Hypothalamus (tissue), 51 donors: ENCODE measurements at places on chromosomes 4 and X.

GRCh38 chr4:931194-931959 is 739 bp downstream of the GAK start:
- DNase-seq: no peak

GRCh38 chr4:55336138-55337034 is 9.7 kb upstream of the SRD5A3 start:
- DNase-seq: no peak

DNA sequence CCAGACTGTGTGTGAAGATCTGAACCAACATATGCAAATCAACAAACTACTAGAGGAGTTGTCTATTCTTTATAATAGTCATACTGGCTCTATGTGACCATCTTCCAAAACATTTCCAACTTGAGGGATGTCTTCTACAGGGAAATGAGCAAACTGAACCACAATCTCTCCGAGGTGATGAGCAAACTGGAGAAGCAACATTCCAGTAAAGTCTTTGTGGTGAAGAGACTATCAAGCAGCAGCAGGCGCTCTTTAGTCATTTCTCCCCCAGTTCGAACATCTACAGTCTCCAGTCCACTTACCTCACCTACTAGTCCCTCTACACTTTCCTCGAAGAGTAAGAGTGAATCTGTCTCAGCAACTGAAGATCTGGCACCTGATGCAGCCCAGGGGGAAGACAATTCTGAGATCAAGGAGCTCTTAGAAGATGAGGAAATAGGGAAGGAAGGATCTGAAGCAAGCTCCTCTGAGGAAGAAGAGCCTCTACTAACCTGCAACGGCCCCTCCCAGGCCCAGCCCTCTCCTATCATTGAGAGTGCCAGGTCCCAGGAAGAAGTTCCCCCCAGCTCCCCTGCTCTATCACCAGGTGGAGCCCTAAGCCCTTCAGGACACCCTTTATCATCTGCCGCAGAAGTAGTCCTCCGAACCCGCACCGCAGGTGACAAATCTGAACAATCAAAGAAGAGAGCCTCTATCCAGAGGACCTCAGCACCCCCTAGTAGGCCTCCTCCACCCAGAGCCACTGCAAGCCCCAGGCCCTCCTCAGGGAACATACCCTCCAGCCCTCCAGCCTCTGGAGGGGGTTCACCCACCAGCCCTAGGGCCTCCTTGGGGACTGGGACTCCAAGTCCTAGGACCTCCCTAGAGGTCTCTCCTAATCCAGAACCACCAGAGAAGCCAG is 98.1 kb downstream of the HNRNPD start:
- DNase-seq: no peak

DNA sequence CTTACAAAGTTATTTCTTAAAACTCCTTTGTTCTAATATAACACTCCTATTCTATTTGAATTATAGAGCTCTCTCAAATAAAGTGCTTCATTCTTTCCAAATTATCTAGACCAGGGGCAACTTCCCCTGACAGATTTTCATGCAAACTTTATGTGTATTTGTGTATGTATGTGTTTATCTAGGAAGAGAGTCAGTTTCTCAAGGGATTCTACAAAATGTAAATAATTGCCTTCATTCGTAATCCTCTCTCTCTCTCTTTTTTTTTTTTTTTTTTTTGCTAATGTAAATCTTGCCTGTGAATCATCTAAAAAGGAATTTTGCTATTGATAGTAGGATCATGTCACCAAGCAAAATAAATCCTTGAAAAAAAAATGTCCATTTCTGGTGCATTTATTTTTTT is 38.9 kb upstream of the RBPJ start:
- no peak for DNase-seq

GRCh38 chrX:154117566-154117965 is 20.0 kb upstream of the MECP2 start:
- no peak for DNase-seq

DNA sequence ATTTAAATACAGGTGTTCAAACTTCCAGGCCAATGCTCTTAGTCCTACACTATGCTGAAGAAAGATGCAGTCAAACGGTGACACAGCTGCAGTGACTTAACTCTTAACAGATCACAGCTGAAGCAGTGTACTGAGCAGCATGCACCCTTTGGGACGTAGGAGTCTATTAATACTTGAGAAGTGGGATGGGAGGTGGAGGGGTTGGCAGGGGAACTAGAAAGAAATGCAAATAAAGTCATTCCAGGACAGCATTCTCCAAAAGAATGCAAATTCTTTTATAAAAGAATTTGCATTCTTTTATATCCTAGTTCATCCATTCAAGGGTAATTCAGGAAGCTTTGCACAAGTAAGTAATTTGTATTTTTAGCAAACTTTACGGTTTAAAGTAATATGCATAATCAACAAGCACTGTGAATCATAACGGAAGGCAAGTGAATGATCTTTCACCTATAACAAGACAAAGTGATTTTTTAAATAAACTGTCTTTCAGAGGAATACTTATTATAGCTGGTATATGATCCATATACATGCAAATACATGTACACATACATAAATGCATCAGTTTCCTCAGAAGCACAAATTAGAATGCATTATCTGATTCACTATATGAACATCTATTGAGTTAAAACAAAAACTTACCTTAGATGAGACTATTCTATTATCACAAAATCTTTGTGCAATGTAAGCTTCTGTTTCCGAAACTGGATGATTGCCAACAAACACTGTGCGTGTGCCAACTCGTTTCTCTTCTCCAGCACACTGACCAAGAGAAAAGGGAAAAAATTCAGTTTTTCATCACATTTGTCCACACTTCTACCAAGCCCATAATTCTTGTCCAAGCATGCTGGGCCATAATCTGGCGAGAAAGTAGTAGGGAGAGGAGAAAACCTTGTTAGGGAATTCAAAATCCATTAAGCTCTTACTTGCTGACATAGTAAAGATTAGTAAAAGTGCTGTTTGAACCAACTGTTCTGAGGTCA is 106.5 kb downstream of the ATP11C start:
- no peak for DNase-seq

DNA sequence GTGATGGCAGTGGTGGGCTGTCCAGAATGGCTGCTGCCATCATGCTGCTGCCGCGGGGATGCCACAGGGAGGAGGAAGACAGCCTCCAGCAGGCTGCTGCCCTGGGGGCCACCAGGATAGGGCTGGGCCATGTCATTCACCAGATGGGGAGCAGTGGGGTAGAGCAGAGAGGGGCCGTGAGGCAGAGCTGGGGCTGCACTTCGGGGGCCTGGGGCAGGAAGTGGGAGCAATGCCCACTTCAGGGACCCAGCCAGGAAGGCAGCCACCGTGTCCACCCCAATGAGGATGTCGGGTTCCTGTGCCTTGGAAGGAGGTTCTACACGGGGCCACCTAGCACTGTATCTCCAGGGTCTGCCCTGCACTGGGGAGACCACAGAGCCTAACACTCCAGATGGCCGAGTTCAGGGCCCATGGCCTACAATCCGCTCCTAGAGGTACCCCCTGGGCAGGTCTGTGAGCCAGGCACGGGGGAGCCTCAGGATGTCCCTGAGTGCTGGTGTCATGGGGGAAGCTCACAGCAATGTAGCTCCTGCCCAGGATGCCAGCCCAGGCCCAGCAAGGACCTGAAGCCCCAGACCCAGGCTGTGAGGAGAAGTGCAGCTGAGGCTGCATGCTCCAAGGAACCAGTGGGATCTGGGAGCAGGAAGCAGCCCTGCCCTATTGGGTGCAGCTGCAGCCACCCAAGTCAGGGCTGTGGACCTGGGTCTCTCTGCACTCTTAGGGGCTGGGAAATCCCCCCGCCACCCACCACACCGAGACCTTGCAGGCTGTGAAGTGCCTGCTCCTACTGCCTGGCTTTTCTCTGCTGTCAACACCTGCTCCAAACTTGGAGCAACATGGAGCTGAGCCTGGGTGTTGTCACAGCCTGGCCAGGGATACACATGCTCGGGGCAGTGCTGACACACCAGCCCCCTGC is 140.3 kb downstream of the PDHA2 start:
- no peak for DNase-seq

DNA sequence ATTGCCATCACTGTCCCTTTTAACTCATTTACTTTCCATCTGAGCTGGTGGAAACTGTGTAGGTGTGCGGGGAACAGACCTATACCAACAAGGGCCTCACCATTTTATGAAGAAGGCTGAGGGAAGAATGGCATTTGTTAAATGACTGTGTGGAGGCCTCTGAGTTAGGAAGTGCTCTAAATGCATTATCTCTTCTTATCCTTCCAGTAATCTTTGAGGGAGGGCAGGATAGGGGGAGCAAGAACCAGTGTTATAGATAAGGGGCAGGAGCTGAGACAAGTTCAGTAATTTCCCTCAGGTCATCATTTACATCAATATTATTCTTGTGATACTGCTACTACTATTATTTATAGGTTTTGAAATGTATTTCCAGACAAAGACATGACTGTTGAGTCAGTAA is 122.4 kb upstream of the PDLIM3 start:
- no peak for DNase-seq

DNA sequence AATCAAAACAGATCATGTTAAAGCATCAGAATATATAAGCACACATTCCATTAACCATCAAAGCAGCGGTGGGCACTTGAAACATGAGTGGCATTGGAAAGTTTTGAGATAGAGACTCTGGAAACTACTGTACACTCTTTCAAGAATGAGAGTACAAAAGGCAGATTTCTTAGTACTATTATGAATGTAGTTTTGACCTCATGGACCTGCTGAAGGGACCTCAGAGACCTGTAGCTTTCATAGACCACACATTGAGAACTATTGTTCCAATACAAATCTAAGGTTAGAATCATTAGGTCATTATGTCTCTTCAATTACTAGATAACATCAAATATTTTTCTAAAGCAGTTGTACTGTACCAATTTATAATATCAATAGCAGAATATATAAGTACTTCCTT is 283.6 kb downstream of the RPA4 start:
- no peak for DNase-seq

DNA sequence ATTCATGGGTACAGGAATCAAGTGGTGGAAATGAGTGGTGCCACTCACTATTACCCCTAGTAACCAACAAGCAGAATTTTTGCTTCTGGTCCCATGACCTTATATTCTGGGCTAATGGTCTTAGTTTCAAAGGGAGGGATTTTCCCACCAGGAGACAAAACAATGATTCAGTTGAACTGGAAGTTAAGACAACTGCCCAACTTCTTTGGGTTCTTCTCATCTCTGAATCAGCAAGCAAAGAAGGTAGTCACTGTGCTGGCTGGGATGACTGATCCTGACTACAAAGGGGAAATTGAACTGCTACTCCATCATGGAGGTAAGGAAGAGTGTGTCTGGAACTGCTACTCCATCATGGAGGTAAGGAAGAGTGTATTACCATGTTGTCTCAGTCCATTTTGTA is 87.2 kb downstream of the IL13RA2 start:
- DNase-seq: no peak

GRCh38 chr4:85107553-85107952 is 141.1 kb upstream of the WDFY3 start:
- DNase-seq: no peak

- DNase-seq: no peak
Observed at GRCh38 chr4:120318196-120318846, 251.7 kb upstream of the MAD2L1 start.

GRCh38 chr4:36391411-36391810 is 110.0 kb downstream of the DTHD1 start:
- no peak for DNase-seq

GRCh38 chrX:119696251-119696890 is 3.4 kb upstream of the SEPTIN6 start:
- DNase-seq: no peak

- no peak for DNase-seq
Observed at GRCh38 chr4:72326692-72327632, 242.1 kb downstream of the ADAMTS3 start.

- no peak for DNase-seq
Observed at GRCh38 chrX:42495139-42495538, 282.8 kb downstream of the PPP1R2C start.

DNA sequence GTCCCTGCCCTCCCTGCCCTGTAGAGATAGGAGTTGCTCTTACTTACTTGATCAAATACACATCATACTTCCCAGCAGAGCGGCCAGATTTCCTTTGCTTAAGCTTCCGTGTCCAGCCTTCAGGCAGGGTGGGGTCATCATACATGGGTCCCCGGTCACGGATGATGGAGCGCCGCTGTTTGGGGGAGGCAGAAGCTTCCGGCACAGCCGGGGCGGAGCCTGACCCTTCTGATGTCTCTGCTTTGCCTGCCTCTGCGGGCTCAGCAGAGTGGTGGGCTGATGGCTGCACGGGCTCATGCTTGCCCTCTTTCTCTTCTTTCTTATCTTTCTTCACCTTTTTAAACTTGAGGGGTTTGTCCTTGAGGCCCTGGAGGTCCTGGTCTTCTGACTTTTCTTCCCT is 12.5 kb upstream of the IRAK1 start:
- no peak for DNase-seq

DNA sequence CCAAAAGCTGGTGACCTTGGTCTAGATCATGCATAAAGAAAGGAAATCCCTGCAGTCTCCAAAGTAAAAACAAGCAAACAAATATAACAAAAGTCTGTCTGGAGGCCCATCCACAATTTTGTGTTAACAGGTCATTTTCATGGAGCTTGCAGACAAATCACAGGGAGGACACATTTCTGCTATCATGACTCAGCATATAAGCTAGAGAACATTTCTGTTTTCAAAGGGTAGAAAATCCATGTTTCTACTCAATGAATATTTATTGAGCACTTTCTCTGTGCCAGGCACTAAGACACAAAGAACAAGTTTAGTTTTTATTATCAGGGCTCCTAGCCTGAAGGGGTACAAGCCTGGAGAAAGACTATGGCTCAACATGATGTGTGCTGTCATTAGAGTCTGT is 71.1 kb downstream of the PARM1 start:
- no peak for DNase-seq

DNA sequence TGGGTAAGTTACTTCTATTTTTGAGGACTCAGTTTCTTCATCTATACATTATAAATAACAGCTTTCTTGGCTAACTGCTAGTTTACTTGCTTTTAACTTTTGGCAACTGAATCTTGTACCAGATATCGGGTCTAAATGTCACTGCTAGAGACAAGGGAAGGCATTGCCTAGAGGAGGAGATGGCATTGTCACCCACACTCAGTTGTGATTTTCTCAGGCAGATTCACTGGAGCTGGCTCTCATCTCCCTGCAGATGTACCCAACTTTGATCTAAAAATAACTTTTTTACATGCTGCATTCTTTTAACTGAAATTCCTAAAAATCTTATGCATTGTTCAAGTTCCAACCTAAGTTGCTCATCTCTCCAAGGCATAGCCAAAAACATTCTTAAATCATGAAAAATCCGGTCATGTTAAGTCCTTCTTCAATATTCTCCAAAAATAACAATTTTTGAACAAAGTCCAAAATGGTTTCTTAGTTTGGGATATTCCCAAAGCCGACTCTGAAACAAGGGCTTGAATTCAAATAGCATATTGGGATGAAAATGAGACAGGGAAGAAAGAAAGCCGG is 469.0 kb upstream of the BOD1L1 start:
- no peak for DNase-seq

DNA sequence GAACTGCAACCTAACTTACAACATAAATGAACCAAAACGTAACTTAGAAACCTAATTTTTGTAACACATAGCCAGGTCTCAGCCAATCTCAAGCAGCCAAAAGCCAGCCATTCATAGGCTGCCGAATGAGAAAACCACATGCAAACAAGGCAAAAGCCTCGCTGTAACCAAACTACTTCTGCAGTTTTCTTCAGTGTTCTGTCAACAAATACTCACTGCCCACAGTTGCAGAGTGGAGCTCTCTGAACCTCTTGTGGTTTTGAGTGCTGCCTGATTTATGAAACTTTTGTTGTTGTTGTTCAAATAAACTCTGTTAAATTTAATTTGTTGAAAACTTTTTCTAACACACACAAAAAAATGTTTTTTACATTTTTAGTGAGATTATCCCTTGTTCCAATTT is 251.2 kb downstream of the PAPSS1 start:
- DNase-seq: no peak
